NCI-H1048 (cell line): ENCODE measurements at places on chromosomes 16 and 17.

- no peak for DNase-seq
Measured at GRCh38 chr16:10906914-10907756, 30.1 kb downstream of the CIITA start.

DNA sequence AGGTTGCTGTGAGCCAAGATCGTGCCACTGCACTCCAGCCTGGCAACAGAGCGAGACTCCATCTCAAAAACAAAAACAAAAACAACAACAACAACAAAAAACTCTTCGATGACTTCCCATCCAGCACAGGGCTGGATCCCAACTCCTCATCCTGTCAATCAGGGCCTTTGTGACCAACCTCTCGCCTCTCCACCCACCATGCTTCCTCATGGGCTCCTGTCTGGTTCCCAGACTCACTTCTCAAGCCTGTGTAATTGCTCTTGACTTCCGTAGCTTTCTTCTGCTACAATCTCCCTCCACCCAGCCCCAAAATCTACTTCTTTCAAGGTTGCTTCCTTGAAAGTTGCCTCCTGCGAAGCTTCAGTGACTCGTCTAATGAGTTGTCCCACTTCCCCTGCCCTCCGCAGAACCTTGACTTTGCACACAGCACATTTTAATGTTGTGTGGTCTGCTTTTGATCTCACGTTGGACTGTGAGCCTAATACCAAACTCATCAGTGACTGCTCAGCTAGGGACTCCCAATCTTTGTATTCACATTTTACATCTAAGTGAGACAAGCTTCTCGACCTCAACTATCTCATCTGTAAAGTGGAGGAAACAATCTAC lies 936 bp upstream of the RASL10B start:
- DNase-seq: no peak

DNA sequence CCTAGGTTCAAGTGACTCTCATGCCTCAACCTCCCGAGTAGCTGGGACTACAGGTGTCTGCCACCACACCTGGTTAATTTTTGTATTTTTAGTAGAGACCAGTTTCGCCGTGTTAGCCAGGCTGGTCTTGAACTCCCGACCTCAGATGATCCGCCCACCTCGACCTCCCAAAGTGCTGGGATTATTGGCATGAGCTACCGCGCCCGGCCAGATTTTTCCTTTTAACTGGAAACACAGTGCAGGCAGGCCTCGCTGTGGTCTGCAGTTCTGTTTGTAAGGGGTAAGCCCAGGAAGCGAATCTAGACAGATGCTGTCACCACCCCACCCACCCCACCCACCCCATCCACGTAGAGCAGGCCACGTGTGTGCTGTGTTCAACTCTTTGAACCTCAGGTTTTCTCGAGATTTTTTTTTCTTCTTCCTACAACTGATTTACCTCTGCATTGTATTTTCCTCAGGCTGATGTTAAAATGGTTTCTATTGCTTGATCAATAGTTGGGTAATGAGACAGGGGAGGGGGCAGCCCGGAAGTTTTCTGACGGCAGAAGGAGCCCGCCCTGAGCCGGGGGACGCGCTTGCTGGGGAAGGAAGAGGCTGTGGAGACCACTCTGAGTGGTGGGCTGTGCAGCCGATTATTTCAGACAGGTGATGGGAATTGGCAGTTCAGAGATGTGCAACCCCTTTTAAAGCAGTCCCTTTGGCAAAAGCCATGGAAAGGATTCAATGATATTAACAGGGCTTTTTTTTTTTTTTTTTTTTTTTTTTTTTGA lies 72.9 kb downstream of the DNAH17 start:
- no peak for DNase-seq

- DNase-seq: no peak
Measured at GRCh38 chr16:72210072-72210471, 38.1 kb upstream of the PMFBP1 start.

DNA sequence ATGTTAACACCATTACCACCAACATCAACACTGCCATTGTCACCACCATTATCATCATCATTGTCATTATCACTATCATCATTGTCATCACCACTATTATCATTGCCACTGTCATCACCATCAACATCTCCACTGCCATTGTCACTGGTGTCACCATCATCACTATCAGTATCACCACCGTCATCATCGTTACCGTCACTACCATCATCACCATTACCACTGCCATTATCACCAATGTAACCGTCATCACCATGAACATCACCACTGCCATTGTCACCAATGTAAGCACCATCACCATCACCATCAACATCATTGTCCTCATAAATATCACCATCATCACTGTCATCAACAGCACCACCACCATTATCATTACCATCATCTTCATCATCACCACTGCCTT lies 633.2 kb upstream of the EEF2KMT start:
- no peak for DNase-seq

- DNase-seq: no peak
Measured at GRCh38 chr16:11403920-11404319, 58.7 kb downstream of the RMI2 start.
